NK-92 treated with Interleukin-12 subunit alpha and Interleukin-12 subunit beta, amount 100 ng/mL, for 24 hours (cell line): ENCODE measurements at places on chromosomes 6 and 20.

DNA sequence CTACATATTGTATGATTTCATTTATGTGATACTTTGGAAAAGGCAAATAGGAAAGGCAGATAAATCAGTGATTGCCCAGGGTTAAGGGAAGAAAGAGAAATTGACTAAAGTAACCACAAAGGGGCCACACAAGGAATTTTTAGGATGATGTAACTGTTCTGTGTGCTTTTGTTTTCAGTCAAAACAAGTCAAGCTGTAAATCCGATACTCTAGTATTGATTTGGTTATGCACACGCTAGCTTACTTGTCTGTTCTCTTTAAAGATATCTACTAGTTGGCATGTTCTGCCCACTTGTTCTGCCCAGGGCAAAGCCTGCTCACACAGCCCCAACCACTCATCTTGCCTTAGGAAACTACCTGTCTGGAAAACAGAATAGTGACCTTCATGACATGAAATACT, 6.4 kb downstream of the FBXL4 start:
- no peak for DNase-seq

DNA sequence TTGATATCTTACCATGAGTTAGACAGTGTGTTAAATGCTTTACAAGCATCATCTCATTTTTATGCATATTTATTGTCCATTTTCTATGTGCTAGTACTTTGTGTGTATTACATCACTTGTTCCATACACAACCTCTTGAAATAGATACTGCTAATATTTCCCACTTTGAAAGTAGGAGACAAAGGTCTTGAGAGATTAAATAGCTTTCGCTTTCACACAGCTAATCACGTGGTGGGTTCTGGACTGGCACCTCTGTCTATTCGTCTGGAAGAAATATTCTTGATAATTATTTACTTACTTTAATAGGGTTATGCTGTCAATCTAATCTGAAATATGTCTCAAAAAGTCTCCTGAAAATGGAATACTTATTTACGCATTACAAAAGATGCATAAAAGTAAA, 30.2 kb downstream of the EPHA7 start:
- no peak for DNase-seq

GRCh38 chr20:25058847-25059810, 1.2 kb upstream of the ACSS1 start:
- no peak for DNase-seq

DNA sequence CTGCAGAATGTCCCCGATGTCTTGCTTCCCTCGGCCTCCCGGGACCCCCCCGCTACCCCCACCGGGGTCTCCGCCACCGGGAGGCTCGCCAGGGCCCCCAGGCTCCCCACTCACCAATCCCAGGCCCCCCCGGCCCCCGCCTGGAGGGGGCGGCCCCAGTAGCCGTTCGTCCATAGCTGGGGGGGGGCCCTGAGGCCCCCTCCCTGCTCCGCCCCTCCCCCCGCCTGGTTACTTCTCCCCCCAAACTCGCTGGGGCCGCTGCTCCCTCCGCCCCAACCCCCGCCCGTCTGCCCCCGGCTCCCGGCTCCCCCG, 304 bp downstream of the PBX2 start:
- DNase-seq = no peak

- peak; percentile 30 for DNase-seq
These were observed 2.0 kb downstream of the ZNF335 start for GRCh38 chr20:45969712-45970634.

DNA sequence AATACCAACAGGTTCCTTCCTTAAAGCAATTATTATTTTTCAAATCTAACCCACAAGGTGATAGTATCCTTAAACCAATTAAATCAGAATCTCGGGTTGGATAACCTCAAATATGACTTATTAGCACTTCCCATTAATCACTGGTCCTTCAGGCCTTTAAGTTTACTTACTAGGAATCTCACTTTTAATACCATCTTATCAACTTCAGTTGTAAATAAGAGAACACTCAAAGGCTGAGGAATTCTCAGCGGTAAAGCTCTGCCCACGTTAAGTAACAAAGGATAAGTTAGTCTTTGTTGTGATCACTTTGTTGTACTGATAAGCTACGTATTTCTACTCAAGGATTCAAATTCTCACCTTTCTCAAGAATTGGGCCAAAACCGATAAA, 82.0 kb downstream of the OR2B2 start:
- no peak for DNase-seq

DNA sequence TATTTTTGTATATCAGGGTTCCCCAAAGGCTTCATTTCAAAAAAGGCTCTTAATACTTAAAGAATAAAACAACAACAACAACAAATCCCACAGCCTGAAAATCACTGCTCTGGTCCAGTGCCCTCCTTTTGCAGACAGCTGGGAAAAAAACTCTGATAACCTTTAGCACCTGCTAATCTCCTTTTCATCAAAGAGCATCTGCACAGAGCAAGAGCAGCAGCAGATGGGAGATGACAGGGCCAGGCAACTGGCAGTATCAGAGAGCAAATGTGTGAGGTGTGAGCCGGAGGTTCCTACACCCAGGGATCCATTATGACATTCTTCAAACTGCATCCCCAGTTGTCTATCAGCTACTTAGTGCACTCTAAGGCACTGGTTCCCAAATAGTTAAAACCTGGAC, 25.7 kb downstream of the TTI1 start:
- DNase-seq = no peak

DNA sequence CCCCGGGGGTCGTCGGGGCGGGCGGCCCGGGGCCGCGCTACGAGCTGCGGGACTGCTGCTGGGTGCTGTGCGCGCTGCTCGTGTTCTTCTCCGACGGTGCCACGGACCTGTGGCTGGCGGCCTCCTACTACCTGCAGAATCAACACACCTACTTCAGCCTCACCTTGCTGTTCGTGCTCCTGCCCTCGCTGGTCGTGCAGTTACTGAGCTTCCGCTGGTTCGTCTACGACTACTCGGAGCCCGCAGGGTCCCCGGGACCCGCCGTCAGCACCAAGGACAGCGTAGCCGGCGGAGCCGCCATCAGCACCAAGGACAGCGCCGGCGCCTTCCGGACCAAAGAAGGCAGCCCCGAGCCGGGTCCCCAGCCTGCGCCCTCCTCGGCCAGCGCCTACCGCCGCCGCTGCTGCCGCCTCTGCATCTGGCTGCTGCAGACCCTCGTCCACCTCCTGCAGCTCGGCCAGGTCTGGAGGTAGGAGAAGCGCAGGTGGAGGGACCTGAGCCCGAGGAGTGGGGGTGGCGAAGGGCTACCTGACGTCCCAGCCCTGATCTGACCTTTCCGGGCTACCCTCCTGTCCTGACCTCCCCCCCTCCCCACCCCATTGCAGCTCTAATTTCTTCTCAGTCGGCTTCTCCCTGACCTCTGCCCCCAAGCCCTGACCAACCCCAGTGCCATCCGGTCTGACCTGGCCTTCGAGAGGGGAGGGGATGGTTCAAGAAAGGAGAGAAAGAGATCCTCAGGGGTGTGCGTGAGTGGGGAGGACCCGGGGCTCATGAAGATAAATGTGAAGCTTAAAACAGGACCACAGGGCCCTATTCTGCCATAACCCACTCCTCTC, 558 bp downstream of the XKR7 start:
- DNase-seq = no peak

- no peak for DNase-seq
These were observed at the start of gene DAAM2 for GRCh38 chr6:39791850-39792539. Gene DAAM2, plus strand, starts transcription at chr6:39792376. Its CDS starts 63,927 bp downstream, at chr6:39856303.

GRCh38 chr6:109874086-109874485, 104.0 kb upstream of the GPR6 start:
- no peak for DNase-seq

DNA sequence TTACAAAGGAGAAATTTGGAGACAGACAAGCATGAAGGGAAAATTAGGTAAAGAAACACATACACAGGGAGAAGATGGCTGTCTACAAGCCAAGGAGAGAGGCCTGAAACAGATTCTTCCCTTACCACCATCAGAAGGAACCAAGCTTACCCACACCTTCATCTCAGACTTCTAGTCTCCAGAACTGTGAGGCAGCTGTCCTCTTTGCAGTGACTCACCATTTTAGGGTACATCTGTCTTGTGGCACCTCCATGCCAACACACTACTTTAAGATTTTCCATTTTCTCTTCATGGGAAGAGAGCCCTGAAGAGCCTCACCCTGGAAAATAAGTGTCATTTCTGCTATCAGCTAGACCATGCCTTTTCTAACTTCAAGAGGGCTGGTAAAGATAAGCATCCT, 369.3 kb downstream of the FRK start:
- no peak for DNase-seq

- no peak for DNase-seq
These were observed at the start of gene MCCD1 for GRCh38 chr6:31528821-31529328. Gene MCCD1, plus strand, starts transcription at chr6:31528962. Its CDS starts 53 bp downstream, at chr6:31529015.

GRCh38 chr6:84003654-84004053, 29.9 kb upstream of the MRAP2 start:
- no peak for DNase-seq

DNA sequence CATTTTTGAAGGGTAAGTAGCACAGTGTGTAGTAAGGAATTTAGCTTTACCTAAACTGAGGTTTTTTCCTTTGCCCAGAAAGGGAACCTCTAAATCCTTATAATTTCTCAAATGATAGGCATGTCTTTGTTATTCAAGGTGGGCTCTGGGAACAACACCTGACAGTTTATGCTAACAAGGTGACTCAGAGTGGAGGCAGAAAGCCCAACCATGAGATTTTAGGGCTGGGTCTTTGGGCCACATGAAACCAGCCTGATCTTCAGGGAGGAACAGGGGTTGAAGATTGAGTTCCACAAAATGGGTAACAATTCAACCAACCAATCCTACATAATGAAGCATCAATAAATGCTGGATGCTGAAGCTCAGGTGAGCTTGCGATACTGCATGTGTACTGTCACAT, 46.6 kb downstream of the PRSS35 start:
- DNase-seq = no peak

DNA sequence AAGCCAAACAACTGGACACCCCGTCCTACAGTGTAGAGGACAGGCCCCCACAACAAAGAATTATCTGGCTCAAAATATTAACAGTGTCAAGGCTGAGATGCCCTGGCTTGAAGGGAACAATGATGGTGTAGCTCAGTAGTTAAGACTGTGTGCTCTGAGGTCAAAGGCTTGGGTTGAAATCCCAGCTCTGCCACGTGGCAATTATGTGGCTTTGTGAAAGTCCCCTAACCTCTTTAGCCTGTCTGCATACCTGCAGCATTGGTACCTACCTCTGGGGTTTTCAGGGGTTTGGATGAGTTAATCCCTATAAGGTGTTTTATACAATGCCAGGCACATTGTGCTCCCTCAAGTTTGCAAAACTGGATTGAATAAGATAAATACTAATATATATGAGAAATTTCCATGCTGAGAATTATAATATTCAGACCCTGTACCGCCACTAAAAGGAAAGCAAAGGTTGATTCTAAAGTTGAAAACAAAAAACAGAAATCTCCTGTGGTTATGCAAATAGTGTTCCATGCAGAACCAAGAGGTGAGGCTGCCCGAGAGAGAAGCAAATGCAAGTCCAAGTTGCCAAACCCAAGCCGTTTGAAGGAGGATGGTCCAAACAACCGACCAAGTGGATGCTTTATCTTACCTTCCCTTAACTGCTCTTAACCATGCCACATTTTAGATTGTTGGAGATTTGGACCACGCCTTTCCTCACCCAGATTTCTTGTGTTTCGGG, 199.8 kb downstream of the NFATC2 start:
- no peak for DNase-seq

GRCh38 chr20:20837574-20838021, 125.2 kb upstream of the RALGAPA2 start:
- no peak for DNase-seq

DNA sequence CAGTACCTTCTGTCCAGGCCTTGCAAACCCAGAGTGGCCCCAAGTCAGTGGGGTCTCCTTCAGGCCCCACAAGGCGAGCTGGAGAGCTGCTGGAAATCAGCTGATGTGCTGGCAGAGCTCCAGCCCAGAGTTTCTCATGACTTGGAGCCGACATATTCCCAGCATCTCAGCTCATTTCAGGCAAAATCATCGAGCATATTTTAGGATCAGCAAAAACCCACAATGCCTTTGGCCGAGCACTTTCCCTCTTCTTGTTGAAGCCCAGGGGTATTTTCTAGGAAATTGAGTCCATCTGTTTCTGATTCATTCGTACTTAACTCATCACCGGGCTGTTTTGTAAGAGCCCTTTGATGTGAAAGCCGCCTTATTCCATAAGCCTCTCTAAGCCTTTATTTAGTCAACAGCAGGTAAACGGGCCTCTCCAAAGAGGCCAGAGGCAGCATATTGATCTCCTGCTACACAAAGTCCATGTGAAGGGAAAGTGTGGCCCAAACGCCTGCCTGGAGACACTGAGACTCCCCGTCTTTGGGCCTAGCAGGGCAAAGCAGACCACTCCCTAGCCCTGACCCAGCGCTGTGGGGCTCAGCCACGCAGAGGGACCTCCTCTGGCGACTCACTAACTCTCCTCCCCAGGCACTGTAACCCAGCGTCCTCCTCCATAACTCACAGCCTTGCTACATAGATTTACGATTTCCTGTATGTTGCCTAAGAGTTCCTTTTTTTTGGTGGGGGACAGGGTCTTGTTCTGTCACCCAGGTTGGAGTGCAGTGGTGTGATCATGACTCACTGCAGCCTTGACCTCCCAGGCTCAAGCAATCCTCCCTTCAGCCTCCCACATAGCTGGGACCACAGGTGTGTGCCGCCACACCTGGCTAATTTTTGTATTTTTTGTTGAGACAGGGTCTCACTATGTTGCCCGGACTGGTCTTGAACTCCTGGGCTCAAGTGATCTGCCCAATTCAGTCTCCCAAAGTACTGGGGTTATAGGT, 12.1 kb upstream of the C20orf203 start:
- DNase-seq = peak; percentile 22

DNA sequence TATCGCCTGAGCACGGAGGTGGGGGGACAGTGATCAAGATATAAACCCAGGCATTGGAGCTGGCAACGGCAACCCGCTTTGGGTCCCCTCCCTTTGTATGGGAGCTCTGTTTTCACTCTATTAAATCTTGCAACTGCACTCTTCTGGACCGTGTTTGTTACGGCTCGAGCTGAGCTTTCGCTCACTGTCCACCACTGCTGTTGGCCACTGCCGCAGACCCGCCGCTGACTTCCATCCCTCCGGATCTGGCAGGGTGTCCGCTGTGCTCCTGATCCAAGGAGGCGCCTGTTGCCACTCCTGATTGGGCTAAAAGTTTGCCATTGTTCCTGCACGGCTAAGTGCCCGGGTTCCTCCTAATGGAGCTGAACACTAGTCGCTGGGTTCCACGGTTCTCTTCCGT, 48.9 kb upstream of the CD83 start:
- no peak for DNase-seq

DNA sequence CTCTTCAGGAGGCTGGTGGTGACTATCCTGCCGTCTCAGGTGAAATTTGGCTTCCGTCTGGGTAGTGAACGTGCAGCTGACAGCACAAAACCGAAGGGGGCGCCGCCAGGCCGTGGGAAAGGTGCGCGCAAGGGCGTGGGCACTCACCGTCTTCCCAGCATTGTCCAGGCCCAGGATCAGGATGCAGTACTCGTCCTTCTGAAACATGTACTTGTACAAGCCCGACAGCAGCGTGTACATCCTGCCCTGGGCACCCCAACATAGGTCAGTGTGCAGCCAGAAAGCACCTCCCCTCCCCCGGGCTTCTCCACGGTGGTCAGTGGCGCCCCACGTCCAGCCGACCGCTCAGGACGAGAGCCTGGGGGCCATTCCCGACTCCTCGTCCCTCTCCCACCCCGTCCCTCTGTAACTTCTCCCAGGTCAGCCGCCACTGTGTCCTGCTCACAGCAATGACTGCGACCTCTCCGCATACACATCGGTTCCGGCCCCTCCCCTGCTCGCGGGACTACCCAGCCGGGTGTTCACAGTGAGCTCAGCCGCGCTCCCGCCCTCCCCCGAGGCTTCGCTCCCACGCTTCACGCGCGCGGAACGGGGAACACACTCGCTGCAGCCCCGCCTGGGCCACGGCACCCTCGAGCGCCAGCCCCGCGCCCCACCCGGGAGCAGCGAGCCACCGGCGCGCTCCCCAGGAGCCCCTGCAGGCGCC, 771 bp downstream of the ARFRP1 start:
- no peak for DNase-seq
